ENCODE measurements at places on chromosomes 7 and 10. TPM values are rescaled to one million over a fixed set of nuclear protein-coding genes. Genes with fewer than 3 reads are reported as not detected.

GRCh38 chr10:59903871-59904270 is 2.5 kb downstream of the CCDC6 start:
- no peak overlapping the region for H3K27ac ChIP-seq
- peaks cover 6% of the 10 kb centered on the region for H3K36me3 ChIP-seq
- no peak overlapping the region for H3K4me3 ChIP-seq

GRCh38 chr7:157271315-157271990 is 65.4 kb upstream of the DNAJB6 start:
- H3K27ac ChIP-seq = no peak overlapping the region
- no peak for DNase-seq

DNA sequence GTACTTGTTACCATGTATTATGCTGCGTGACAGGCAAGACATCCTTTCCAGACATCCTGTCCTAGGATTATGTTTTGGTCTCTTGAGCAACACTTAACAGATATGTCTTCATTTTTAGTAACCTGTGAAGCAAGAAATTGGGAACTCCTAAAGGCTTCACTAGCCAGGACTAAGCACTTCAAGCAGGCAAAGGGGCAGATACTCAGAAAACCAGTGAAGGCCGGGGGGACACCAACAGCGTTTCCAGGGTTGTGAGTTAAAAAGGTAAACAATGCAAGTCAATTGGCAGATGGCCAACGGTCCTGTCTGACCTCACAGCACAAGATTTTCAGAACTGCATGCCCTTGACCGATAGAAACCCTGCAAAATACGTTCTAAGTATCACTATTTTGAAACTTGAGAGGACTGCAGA is 77.6 kb upstream of the SFMBT2 start:
- no peak overlapping the region for H3K27ac ChIP-seq
- peaks cover 53% of the 10 kb centered on the region for H3K4me1 ChIP-seq
- no peaks in the 10 kb centered on the region for H3K27me3 ChIP-seq
- no peaks in the 10 kb centered on the region for H3K36me3 ChIP-seq

- peak overlapping the region; percentile 76 for H3K27ac ChIP-seq
- H3K36me3 ChIP-seq = peaks cover 14% of the 10 kb centered on the region
- peaks cover 35% of the 10 kb centered on the region for H3K4me1 ChIP-seq
- no peak for DNase-seq
- no peak overlapping the region for H3K4me3 ChIP-seq
Observed at GRCh38 chr7:157138101-157138423, 664 bp upstream of the UBE3C start.

GRCh38 chr10:71644307-71645180 is 75.0 kb downstream of the C10orf105 start:
- no peak overlapping the region for H3K4me3 ChIP-seq
- H3K4me1 ChIP-seq = no peaks in the 10 kb centered on the region
- no peak overlapping the region for H3K27ac ChIP-seq
- H3K36me3 ChIP-seq = no peaks in the 10 kb centered on the region
- no peaks in the 10 kb centered on the region for H3K27me3 ChIP-seq

- H3K27me3 ChIP-seq = peaks cover 6% of the 10 kb centered on the region
- no peak overlapping the region for H3K27ac ChIP-seq
- no peaks in the 10 kb centered on the region for H3K4me1 ChIP-seq
- no peak for DNase-seq
- H3K4me3 ChIP-seq = no peak overlapping the region
Observed at GRCh38 chr10:35217455-35217854, 90.8 kb downstream of the CREM start.

DNA sequence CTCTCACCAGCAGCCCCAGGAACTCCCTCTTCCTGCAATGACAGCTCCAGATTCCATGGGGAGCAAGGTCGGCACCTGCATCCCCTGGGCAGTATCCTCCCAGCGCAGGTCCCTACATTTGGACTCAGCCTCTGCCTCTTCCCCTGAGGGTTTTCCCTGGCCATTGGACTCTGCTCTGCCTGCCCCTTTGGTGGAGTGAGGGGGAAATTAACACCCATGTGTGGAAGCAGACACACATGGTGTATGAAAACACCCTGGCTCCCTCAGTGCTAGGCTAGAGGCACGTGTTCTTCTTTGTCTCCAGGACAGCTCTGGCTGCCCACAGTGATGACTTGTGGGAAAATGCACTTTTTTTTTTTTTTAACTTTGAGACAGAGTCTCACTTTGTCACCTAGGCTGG is 8.4 kb downstream of the PRF1 start:
- H3K4me1 ChIP-seq = peaks cover 52% of the 10 kb centered on the region
- H3K4me3 ChIP-seq = no peak overlapping the region
- no peak overlapping the region for H3K27ac ChIP-seq
- DNase-seq = no peak

GRCh38 chr7:155560982-155561686 is 14.8 kb upstream of the CNPY1 start:
- H3K4me1 ChIP-seq = no peaks in the 10 kb centered on the region
- H3K36me3 ChIP-seq = no peaks in the 10 kb centered on the region
- DNase-seq = no peak
- H3K4me3 ChIP-seq = no peak overlapping the region
- H3K27ac ChIP-seq = no peak overlapping the region

The GNGT1 gene
- total RNA-seq = not detected

The AGBL3 gene
- total RNA-seq = 4.1 TPM

The PNLIPRP3 gene
- total RNA-seq = not detected
